Cardiac muscle cell (in vitro differentiated cells and primary cell): ENCODE measurements at places on chromosomes 11 and 22. TPM values are rescaled to one million over a fixed set of nuclear protein-coding genes. Genes with fewer than 3 reads are reported as not detected.
A peak's percentile ranks its signal among the peaks of the same experiment; 100 is the strongest.

GRCh38 chr11:59755701-59756557 lies 753 bp downstream of the STX3 start:
- DNase-seq: peak; percentile 80

- DNase-seq: no peak
Observed at GRCh38 chr11:75757651-75758050, 10.9 kb upstream of the DGAT2 start.

DNA sequence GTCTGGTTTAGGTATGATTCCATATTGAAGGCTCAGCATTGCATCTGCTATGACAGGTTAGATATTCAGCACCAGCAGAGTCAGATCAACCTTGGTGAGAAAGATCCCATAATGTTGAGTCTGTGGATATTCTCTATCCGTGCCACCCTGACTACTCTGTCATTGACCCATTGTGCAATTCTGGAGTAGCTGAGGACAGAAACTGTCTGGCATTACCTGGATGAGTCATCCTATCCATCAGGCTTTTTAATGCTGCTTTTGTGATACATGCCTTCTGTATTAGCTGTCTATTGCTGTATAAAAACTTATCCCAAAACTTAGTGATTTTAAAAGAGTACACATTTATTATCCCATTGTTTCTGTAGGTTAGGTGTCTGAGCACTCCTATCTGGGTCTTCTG lies 189.1 kb upstream of the FAT3 start:
- no peak for DNase-seq

DNA sequence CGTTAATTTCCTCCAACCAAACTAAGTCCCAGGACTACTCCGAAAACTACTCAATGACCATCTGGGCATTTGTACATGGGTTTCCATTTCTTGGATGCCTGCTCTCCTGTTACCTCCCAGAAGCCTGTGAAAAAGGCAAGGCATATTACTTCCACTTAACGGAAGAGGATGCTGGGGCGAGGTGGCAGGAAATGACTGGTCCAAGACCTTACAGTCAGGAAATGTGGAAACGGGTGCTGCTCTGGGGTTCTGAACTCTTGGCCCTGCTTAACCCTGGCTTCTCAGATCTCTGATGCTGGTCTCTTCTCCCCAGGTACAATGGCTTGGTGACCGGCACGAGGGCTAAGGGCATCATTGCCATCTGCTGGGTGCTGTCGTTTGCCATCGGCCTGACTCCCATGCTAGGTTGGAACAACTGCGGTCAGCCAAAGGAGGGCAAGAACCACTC lies 12.9 kb downstream of the ADORA2A start:
- DNase-seq: no peak

- DNase-seq: no peak
Observed at GRCh38 chr11:4658629-4659445, 15.1 kb downstream of the OR51E1 start.

GRCh38 chr22:38298312-38299005 lies 18.8 kb downstream of the CSNK1E start:
- no peak for DNase-seq

- no peak for DNase-seq
Observed at GRCh38 chr22:20819471-20819870, 39.1 kb downstream of the PI4KA start.

DNA sequence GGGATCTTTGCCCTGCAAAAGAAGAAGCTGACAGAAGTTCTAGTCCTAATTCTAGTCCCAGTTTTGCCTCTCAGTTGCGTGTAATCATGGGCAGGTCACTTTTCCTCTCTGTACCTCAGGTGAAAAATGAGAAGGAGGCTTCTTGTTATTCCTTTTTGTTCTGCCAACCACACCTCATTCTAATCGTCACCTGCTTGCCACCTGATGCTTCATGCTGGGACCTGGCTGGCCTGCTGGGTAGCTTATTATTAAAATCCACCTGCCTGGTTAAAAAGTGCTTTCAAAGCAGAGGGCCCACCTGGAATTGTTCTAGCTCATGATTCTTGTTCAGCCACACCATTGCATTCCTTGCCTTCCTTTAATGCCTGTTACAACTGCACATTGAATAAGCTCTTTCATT lies 8.4 kb upstream of the ALG8 start:
- DNase-seq: no peak

GRCh38 chr11:123628936-123629683 lies 25.3 kb downstream of the SCN3B start:
- DNase-seq: peak; percentile 86

GRCh38 chr11:120208777-120209176 lies 2.1 kb upstream of the OAF start:
- DNase-seq: peak; percentile 65

GRCh38 chr22:30226192-30226832 lies 20.2 kb downstream of the LIF start:
- no peak for DNase-seq

DNA sequence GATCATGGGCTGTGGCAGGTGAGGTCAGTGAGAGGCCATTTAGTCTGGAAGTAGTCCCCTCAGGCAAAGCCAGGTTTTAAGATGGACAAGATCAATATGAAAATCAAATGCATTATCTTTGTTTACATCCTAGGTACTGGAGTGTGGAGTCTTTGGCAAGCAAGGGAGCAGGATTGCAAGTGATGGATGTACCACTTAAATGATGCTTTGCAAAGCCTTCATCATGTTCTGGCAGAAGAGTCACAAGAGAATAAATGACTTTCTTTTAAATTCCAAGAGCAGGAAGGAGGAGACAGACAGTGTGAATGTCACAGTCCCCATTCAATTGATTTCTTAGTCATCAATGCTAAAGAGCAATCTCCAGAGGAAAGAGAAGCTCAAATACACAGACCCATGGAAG lies 908.3 kb downstream of the FAM181B start:
- DNase-seq: no peak

DNA sequence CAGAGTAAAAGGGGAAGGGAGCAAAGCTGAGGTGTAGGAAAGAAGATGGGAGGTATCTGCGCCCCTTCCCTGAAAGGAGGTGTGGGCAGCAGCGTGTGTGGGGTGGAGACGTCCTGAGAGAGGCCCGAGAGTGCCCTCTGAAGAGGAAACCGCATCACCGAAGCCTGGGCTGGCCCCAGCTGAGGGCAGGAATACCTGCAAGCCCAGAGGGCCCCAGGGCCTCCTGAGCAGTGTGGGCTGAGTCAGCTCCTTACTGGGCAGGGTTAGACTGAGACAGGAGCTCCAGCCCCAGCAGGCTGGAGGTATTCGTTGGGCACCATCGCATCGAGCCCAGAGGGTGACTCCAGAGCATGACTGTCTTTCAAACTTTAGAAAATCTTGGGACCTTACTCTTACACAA lies 534.0 kb upstream of the B3GAT1 start:
- no peak for DNase-seq

DNA sequence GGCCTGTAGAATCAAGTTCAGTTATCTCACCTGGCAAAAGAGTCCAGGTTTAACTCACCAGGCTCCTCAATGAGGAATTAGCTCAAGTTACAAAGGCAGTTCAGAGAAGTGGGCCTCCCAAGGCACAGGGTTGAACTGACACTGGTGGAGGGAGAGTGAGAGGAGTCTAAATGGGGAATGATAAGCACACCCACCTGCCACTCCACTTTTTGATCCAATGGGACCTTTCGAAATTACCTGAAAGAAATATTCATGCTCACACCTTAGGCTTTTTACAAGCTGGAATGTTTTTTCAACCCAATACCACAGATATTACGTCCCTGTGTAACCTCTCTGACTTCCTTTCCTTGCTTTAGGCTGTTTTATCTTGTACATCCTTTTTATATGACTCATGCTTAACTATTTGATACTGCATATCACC lies 642.7 kb upstream of the TENM4 start:
- DNase-seq: no peak

BATF2 gene
- total RNA-seq: 0.21 and 0.25 TPM in 2 replicates

MMP1 gene
- total RNA-seq: not detected in 2 replicates

ZBTB16 gene
- total RNA-seq: 8.5 and 10.5 TPM in 2 replicates

LARGE2 gene
- 4.9 and 5.8 TPM in 2 replicates for total RNA-seq

MS4A4A gene
- not detected in 2 replicates for total RNA-seq

JHY gene
- 1.1 and 2.5 TPM in 2 replicates for total RNA-seq
